ENCODE measurements at places on chromosomes 12 and 14.
A peak's percentile ranks its signal among the peaks of the same experiment; 100 is the strongest.

- DNase-seq, result no peak
Observed at GRCh38 chr12:77947746-77948145, 117.1 kb downstream of the NAV3 start.

DNA sequence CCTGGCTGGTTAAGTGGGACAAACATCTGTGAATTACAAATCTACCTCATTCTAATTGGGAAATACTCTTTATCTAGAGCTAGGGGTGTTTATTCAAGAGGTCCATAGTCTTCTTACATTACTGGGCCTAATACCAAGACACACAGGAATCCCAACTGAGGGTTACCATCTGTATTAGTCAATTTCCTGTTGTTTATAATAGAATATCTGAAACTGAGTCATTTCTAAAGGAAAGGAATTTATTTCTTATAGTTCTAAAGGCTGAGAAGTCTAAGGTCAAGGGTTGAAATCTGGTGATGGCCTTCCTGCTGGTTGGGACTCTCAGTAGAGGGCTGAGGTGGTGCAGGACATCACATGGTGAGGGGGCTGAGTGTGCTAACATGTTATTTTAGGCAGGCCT lies 36.0 kb downstream of the RTRAF start:
- DNase-seq, result peak; percentile 92

DNA sequence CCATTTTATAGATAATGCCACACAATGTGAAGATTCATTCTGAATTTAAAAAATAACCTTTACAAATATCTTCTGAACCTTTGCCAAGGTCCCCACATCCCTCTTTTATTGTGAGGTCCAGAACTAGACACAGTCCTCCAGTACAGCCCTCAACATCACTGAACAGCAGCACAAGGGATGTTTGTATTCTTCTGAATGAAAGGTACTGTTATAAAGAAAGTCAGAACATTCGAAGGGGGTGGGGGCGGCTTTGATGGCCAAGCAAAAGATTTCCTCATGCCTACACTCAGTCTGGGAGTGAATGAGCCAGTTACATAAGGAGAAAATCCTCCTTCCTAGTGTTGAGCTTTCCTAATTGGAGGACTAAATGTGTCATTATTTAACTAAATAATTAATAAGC lies 77.3 kb downstream of the PPM1A start:
- no peak for DNase-seq

GRCh38 chr12:67647181-67647798 lies 1.3 kb upstream of the DYRK2 start:
- DNase-seq, result no peak

DNA sequence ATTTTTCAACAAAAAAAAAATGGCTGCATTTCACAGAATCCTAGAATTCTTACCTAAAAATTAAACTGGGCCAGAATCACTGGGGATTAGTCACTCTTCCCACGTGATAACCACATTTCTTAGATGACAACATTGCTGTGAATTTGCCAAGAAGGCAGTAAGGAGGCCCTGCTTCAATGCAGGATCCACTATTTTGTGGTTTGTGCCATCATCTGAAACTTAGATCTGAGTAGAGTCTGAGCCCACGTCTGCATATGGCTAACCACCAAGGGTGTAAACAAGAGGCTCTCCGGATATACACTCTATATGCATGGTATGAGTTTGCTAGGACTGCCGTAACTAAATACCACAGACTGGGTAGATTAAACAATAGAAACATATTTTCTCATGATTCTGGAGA lies 24.4 kb upstream of the TBX5 start:
- peak; percentile 94 for DNase-seq
